Gastrocnemius medialis (tissue), 4 donors: ENCODE measurements at places on chromosomes 5 and 9. TPM values are rescaled to one million over a fixed set of nuclear protein-coding genes. Genes with fewer than 3 reads are reported as not detected.

DNA sequence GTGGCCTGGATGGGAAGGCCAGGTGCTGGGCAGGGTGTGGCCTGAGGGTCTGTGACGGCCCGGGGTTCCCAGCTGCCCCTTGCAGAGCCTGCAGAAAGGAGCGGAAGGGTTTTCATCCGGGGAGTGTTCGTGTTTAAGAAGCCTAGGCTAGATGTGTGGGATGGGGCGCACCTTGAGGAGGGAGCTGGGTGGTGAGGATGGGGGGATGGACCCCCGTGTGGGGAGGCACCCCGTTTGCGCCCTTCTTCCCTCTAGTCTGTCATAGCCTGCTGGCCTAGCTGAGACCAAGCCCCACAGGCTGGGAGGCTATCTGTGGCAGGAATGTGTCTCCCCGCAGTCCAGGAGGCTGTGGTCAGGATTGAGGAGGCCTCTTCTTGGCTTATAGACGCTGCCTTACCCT lies 11.9 kb downstream of the RNU6ATAC start:
- DNase-seq = no peak

GRCh38 chr9:69637817-69638200 lies 34.4 kb downstream of the APBA1 start:
- no peak for DNase-seq

GABRB2 gene
- total RNA-seq = 0.31 TPM

- no peak for DNase-seq
These were observed 13.9 kb downstream of the TNPO1 start for GRCh38 chr5:72830362-72830761.

RNF38 gene
- total RNA-seq = 18.5 TPM

- no peak for DNase-seq
These were observed 151.7 kb downstream of the SEMA5A start for GRCh38 chr5:9394221-9394620.

FAT2 gene
- total RNA-seq = not detected

OR1Q1 gene
- total RNA-seq = not detected

C9 gene
- total RNA-seq = 5.3 TPM

- DNase-seq = no peak
These were observed 4.7 kb upstream of the PSMB7 start for GRCh38 chr9:124419832-124420489.

GRCh38 chr5:142537938-142538337 lies 148.0 kb downstream of the FGF1 start:
- DNase-seq = peak; percentile 18

- no peak for DNase-seq
These were observed 112.3 kb downstream of the SLC28A3 start for GRCh38 chr9:84228130-84228720.

- DNase-seq = no peak
These were observed 57.5 kb upstream of the HTR1A start for GRCh38 chr5:64019746-64020145.

DNA sequence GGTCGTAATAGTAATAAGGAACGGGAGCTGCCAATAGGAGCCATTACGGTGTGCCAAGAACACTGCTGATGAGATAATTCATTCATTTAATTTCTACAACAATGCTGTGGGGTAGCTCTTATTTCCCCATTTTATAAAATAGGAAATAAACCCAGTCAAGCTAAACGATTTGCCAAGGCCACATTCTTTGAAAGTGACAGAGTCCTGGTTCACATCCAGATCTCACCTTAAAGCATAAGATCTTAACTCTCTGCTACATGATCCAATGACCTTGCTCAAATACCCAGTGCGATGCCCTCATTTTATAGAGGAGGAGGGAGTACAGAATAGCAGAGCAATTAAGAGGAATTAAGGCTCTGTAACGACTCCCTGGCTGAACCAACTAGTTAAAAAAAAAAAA lies 5.0 kb downstream of the PDE6A start:
- DNase-seq = no peak

DNA sequence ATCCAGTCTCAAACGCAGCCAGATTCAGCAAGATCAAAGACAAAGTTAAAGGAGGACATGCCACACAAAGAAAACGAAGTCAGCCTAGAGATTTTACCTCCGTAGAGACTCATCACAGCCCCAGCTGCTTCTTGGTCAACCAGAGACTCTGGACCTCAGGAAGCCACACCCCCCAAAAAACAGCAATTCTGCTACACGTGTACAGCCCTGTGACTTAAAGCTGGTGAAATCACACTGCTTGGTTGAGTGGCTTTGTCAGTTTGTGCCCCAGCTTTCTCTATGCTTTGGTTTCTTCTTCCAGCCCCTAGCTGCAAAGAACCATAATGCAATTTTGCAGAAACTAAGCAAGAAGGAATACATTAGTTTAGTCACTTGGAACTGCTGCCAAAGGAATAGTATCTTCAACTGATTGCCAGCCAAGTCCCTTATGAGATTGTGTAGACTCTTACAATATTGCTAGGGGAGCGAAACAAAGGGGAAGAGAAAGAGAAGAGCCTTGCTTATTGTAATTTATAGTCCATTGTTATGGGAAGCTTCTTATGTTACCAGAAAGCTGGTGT lies 158.8 kb upstream of the ZNF462 start:
- no peak for DNase-seq

GRCh38 chr5:145965804-145966203 lies 29.4 kb downstream of the SH3RF2 start:
- DNase-seq = peak; percentile 37

NRARP gene
- total RNA-seq = 5.4 TPM

DNA sequence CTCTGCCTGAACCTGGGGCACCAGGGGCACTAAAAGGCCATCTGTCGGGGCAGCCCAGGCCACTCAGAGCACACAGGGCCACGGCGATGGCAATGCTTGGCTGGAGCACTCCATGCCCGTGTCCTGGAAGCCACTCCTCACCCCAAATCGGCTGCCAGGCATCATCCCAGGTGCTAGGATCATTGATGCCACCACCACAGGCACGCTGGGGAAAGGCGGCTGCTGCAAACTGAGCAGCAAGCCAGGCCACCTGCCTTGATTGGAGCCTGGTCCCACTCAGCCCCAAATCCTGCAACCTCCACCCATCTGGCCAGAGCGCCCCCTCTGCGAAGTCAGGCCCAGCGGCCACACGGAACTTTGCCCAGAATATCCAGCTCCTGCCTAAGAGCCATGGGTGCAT lies 67.8 kb downstream of the DEPDC1B start:
- DNase-seq = no peak

GRCh38 chr5:1386274-1386717 lies 41.4 kb upstream of the CLPTM1L start:
- DNase-seq = no peak

DNA sequence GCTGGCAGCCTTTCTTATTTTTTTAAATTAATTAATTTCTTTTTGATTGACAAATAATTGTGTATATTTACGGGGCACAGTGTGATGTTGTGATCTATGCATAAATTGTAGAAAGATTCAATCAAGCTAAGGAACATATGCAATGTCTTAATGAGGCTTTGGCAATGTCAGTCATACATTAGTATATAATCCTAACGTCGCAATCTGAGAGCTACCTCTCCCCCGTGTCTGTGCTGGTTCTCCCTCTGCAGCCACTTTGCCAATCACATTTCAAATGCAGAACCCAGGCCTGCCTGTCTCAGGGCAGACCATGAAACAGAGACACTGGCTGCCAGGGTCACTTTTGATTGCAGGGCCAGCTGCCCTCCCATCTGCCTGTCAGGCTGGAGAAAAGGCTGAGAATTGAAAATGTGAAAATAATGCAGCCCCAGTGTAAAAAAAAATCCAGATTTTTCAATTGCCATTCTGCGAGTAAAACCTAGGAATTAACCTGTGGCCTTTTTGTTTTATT lies 56.3 kb downstream of the SLC24A2 start:
- DNase-seq = no peak

DNA sequence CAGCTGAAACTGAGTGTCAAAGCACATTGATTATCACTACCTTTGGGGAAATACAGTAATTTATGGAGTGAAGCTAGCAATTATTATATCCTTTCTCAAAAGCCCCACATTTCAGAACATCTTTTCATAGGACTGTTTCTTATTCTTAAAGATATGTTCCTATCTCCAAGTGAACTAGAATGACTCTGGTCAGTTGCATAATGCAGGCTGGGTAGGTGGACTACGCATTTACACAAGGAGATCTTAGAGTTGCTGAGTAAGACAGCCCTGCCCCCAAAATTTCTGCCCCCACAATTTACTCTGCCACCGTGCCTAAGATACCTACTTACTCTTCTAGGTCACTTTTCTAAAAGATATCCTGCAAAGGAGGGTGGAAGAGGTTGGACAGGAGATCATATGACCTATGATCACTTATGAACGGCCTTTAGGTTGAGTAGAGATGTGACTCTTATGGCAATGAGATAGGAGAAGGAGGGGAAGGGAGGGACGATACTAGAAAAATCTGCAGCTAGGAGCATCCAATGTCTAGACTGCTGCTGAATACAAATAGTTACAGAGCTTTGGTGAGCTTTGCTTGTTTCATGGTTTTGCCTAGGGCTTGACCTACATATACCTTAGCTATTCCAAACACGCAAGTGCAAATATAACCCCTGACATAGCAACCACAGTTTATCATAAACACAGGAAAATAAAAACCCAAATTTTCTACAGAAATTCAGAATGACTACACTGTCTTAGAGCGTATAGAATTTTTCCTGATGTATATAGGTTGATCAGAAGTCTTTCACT lies 121.7 kb downstream of the GLIS3 start:
- DNase-seq = no peak

GRCh38 chr5:173790177-173790719 lies 97.9 kb upstream of the CPEB4 start:
- DNase-seq = no peak

- DNase-seq = no peak
These were observed 116.6 kb upstream of the ABCA1 start for GRCh38 chr9:105044518-105044917.

PCDHA1 gene
- not detected for total RNA-seq

GRCh38 chr5:122492675-122493074 lies 180.6 kb downstream of the SNCAIP start:
- no peak for DNase-seq

DNA sequence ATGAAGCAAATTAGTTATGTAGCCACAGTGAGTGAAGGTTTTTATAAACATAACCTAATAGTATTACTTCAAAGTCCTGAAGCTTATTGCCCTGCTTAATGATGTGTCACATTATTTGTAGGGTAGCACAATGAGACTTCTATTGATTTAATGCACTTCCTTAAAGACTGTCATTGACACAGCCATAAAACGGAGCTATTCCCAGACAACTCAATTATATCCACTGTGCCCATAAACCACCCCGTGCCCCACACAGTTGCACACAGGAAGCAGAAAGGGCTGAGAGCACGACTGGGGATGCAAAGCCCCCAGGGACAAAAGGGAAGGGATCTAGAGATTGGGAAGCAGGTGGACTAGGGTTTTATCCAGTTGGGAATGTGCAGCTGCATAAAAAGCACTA lies 37.0 kb downstream of the TRIM32 start:
- no peak for DNase-seq

DNA sequence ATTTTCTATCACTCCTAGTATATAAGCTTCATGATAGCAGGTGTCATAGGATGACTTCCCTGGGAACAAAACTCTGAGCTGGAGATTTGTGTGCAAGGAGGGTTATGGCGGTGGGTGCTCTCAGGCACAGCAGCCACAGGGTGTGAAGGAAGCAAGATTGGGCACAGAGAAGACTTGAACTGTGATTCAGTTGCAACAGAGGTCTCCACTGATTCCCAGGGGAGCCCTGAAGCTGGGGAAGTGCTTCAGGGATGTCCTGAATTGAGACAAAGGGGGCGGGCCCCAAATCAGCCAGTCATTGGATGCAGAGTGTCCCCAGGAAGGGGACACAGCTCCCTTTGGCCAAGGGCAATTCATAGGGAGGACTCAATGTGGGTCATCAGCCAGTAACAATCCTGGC lies 44.4 kb upstream of the ANKRD55 start:
- DNase-seq = no peak

DNA sequence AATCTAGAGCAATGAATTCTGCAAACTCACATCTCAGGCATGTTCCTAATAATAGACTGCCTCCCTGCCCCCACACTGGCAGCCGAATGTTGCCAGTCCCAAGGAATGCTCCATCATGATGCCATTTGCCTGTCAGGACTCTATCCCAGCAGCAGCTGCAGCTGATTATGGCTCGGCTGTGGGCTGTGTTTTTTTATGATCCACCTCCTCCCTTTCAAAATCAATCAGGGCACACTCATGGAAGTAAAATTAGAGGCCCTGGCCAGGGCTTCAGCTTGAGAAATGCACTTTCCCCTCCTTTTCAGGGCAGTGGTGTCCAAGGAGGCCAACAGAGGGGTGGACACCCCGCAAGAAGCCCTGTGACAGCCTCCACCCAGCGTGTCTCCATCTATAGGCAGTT lies 176.7 kb upstream of the S1PR3 start:
- DNase-seq = peak; percentile 45

SPINK7 gene
- total RNA-seq = not detected

GRCh38 chr5:91468651-91469422 lies 85.7 kb upstream of the ARRDC3 start:
- no peak for DNase-seq

GRCh38 chr5:29897916-29898315 lies 1295.6 kb upstream of the CDH6 start:
- DNase-seq = no peak

CDH6 gene
- total RNA-seq = 1.8 TPM

DNA sequence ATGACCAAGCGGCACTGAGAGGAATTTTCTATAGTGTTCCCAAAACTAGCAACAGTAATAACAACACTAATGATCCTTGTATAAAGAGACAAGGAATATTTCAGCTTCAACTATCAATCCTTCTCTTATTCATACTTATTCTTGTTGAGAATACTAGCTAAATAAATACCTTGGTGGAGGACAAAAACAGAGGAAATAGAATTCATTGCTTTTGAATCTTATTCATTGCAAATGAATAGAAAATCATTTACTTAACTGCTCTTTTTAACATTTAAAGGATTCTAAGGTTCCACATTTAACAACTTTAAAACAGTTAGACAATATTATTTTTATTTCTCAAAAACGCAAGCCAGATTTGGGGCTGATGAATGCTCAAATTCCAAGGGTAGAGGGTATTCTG lies 22.4 kb downstream of the SKIC3 start:
- no peak for DNase-seq

DNA sequence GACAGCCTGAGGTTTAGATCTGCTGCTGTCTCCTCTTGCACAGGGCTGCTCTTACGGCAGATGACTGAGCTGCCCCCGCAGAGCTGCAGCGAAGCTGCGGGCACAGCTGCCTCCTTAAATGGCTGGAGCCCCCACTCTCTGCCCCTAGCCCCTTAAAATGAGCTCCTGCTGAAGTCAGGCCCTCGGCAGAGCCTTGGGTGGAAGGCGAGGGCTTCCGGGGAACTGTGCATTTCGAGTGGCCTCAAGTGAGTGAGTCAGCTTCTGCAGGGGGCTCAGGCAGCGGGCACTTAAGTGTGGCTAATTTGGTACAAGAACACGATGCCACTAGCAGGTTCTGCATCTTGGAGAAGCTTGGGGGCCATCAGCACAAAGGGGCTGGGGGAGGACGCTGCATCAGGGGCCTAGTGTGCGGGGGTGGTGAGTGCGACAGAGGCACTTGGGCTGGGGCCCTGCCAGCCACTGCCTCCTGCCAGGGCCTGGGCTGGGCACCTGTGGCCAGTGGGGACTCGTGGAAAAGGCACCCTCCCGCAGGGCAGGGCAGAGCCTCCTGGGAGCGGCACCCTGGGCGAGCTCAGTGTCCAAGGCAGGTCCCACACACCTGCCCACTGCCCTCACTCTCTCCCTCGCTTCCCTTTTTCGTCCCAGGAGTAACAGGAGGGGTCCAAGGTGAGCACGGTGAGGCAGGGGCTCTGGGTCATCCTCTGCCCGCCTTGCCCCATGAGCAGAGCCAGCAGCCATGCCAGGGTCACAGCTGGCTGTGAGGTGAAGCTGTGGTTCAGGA lies 28.8 kb upstream of the RNU6ATAC start:
- peak; percentile 10 for DNase-seq
